ENCODE measurements at places on chromosomes 7 and 10.

- no peak for DNase-seq
Measured at GRCh38 chr7:2587778-2588177, 29.0 kb downstream of the IQCE start.

GRCh38 chr10:100598166-100598565 lies 62.4 kb downstream of the HIF1AN start:
- no peak for DNase-seq

DNA sequence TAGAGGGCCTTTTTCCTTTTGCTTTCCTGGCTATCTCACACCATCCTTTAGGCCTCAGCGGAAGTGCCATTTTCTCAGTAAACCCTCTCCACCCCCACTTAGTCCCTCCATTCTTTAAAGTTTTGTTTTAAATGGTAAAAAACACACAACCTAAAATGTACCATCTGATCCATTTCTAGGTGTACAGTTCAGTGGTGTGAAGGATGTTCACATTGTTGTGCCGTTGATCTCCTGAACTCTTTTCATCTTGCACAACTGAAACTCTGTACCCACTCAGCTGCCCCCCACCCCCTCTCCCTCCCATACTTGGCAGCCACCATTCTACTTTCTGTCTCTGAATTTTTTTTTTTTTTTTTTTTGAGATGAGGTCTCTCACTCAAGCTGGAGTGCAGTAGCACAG lies 52.2 kb downstream of the SNX10 start:
- no peak for DNase-seq

GRCh38 chr10:60130130-60130579 lies 223.8 kb upstream of the CCDC6 start:
- DNase-seq: no peak

DNA sequence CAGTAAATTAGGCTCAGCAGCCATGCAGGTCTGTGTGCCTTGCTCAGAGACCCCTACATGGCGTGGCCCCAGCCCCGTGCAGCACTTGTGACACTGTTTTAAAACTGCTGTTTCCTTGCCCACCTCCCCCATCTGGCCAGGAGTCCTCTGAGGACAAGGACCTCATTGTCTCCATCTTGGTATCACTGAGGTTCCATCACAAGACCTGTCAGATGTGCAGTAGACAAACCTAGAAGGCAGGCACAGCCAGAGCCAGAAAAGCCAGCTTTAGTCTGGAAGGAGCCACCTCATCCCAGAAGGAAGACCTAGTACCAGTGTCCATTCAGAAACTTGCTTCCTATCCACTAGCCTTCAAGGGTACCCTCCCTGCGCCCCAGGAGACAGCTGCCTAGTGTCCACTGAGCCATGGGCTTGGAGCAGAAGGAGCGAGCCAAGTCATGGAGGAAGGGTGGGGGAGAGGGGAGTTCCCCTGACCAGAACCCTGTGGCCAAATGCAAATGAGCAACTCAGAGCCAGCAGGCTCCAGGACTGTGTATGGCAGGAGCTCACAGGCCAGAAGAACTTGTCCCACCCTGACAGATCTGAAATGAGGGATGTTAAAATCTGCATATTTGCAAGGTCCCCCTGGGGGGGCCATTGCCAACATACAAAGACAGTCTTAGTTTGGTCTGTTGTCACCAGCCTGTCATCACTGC lies 176.1 kb downstream of the SH3PXD2A start:
- no peak for DNase-seq
